NCI-H82 (cell line): ENCODE measurements at places on chromosomes 5 and 9.

DNA sequence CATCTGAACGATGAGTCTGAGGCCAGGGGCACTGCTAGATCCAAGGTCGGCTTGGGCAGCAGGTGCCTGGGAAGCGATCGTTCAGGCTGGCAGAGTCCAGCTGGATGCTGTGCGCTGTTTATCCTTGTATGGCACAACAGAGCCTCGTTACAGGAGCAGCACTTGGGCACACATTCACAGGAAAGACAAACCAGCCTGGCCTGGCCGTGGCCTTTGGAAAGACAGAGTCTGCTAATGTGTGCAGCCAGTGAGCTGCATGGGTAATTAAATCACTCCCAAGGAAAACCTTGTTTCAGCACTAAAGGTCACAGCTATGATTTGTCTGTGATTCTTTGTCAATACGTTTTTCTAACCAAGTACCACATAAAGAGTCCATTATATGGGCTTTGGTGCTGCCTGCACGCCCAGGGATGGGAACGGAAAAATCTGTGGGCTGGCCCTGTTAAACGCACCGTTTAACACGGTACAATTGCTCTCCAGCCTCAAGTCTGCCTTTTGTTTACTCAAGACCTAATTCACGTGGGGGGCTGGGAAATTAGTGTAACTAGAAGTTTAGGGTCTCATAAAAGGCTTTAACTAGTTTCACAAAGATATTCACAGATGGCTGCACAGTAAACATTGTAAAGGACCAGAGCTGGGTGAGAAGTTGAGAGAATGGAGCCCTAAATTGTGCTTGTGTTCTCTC is 509.3 kb downstream of the KDM4C start:
- no peak for DNase-seq

- no peak for DNase-seq
Measured at GRCh38 chr9:18423791-18424531, 50.0 kb upstream of the ADAMTSL1 start.

- DNase-seq = no peak
Measured at GRCh38 chr5:78050888-78051287, 243.6 kb downstream of the AP3B1 start.

DNA sequence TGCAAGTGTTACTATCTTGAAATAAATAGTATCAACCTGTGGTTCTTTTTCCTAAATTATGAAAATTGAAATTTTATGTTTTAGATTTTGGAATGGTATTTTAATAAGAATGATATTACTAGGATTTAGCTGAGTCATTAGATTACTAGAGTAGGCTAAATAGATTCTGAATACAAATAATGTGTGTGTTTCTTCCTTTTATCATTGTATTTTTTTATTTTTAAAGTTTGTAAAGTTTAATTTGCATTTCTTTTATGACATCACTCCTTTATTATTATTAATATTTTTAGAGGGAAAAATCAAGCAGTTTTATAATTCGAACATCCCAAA is 8.0 kb upstream of the FAM120AOS start:
- DNase-seq = no peak

- peak; percentile 77 for DNase-seq
Measured at GRCh38 chr9:108836781-108837180, 19.0 kb downstream of the ACTL7B start.

DNA sequence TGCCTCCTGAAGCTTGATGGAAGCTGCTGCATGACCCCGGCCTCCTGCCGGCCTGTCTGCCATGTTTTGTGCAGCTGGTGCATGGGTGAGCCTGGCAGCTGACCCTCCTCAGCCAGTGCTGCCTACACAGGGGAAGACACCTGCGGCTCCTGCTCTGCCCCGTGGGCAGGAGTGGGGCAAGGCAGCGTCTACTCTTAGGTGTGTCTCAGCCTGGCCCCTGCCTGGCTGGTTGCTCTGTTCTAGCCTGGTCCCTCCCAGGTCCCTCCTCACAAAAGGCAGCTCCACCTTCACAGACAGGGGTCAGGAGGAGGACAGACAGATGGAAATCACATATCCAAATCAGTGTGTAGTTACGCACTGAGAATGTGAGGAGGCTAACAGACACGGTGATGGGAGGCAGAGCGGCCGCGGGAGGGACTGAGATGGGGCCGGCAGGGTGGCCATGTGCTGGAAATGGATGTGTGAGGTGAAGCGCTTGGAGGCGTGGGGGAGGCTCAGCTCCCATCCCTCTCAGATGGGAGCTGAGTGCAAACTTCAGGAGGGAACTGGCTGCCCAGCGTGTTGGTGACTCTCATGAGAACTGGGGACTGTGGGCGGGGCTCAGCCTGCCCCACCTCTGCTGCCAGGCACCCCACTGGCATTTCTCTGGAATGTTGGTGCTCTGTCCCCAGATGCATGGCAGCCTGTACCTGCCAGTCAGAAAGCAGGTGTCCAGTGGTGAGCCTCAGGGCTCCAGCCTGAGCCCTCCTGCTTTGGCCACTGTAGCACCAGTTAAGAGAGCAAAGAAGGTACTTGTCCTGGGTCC is 43.4 kb downstream of the PPARGC1B start:
- DNase-seq = no peak

DNA sequence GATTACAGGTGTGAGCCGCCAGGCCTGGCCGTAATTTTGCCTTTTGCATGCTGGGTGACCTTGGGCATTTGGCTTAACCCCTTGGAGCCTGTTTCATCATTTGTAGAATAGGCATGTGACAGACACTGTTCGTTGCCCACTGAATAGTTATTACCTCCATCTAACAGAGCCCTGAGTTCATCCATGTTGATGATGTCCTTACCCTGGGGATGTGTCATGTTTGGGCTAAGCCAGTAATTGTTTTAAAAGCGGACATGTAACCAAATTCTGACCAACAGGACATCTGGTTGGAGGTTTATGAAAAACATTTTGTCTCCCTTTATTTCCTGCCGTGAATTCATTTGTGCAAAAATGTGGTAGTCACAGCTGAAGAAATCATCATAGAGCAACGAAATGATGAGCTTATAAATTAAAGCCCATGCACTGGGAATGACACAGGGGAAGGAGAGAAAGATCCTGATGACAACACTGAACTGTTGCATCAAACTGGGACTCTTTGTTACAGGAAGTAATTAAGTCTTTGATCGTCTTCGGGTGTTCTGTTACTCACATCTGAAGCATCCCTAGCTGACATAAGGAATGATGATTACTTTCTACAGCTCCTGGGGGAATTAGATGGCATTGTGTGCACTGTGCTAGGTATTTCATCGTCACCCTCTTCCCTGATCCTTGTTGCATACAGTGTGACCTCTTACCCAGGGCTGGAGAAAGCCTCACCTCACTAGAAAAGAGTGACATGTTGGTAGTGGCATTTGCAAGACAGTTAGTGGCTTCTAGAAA is 117.8 kb downstream of the FGF18 start:
- DNase-seq = no peak

GRCh38 chr9:80649496-80649895 is 1039.9 kb downstream of the TLE1 start:
- DNase-seq = no peak

DNA sequence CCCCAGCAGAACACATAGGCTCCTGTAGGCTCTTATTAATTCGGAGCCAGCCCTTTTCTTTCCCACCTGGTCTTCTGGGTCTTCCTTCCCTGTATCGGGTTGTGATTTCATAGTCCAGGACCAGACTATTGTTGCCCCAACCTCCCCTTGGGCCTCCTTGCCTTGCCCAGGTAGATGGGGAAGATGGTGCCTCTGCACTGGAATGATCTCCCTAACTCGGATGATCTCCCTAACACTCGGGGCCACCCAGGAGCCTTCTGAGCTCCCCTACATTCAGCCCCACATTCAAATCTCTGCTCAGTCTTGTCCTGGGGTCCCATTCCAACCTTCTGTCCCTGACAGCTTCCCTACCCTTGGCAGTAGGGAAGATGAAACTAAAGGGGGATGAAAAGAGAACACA is 2.7 kb upstream of the IRF1 start:
- DNase-seq = no peak
